ENCODE measurements at places on chromosomes 16 and 17. TPM values are rescaled to one million over a fixed set of nuclear protein-coding genes. Genes with fewer than 3 reads are reported as not detected.

HBA2 gene
- 3.5 TPM for polyA plus RNA-seq

FOXF1 gene
- 18.2 TPM for polyA plus RNA-seq

STAT5A gene
- 10.5 TPM for polyA plus RNA-seq

CDR2L gene
- 4.4 TPM for polyA plus RNA-seq

SYNGR3 gene
- not detected for polyA plus RNA-seq

CLDN9 gene
- polyA plus RNA-seq: not detected

HEATR9 gene
- polyA plus RNA-seq: not detected

HSD17B2 gene
- 6.6 TPM for polyA plus RNA-seq

KRT16 gene
- polyA plus RNA-seq: not detected
